IgD-negative memory B cell (primary cell): ENCODE measurements at places on chromosomes 5 and 9. TPM values are rescaled to one million over a fixed set of nuclear protein-coding genes. Genes with fewer than 3 reads are reported as not detected.

OR13F1 gene
- not detected for polyA plus RNA-seq

ATP10B gene
- 1.0 TPM for polyA plus RNA-seq

CARD9 gene
- polyA plus RNA-seq, result 0.26 TPM

PCDHGA10 gene
- polyA plus RNA-seq, result 0.15 TPM

SLC6A3 gene
- polyA plus RNA-seq, result not detected

ABLIM3 gene
- polyA plus RNA-seq, result 0.14 TPM

C9orf50 gene
- polyA plus RNA-seq, result not detected

DRD1 gene
- not detected for polyA plus RNA-seq

STPG3 gene
- polyA plus RNA-seq, result not detected

SPATA31A3 gene
- polyA plus RNA-seq, result not detected

FGD3 gene
- polyA plus RNA-seq, result 86.1 TPM

VCAN gene
- polyA plus RNA-seq, result 1.6 TPM

ROR2 gene
- polyA plus RNA-seq, result not detected

OR1Q1 gene
- not detected for polyA plus RNA-seq

CDC26 gene
- polyA plus RNA-seq, result 135 TPM

MYOT gene
- polyA plus RNA-seq, result 0.94 TPM

QRFP gene
- not detected for polyA plus RNA-seq

SPATA31C1 gene
- polyA plus RNA-seq, result not detected

DND1 gene
- polyA plus RNA-seq, result not detected

SEMA5A gene
- not detected for polyA plus RNA-seq

LTC4S gene
- 0.80 TPM for polyA plus RNA-seq

PCDH1 gene
- 0.10 TPM for polyA plus RNA-seq

RASGEF1C gene
- not detected for polyA plus RNA-seq

STK10 gene
- polyA plus RNA-seq, result 87.9 TPM

CDX1 gene
- polyA plus RNA-seq, result not detected

MOB3B gene
- polyA plus RNA-seq, result 7.1 TPM

CARD19 gene
- 36.2 TPM for polyA plus RNA-seq

RAD17 gene
- polyA plus RNA-seq, result 29.6 TPM

GLDC gene
- polyA plus RNA-seq, result 1.0 TPM

OBP2B gene
- not detected for polyA plus RNA-seq

COL15A1 gene
- 0.08 TPM for polyA plus RNA-seq

PDGFRB gene
- polyA plus RNA-seq, result 0.45 TPM

PSAT1 gene
- 5.2 TPM for polyA plus RNA-seq

IGFBPL1 gene
- polyA plus RNA-seq, result not detected

PCDHA3 gene
- polyA plus RNA-seq, result not detected

PCDHAC2 gene
- not detected for polyA plus RNA-seq

SMIM27 gene
- 103 TPM for polyA plus RNA-seq

IL13 gene
- not detected for polyA plus RNA-seq

ACOT12 gene
- polyA plus RNA-seq, result not detected

HTR1A gene
- not detected for polyA plus RNA-seq

PRR7 gene
- 23.1 TPM for polyA plus RNA-seq

GABRP gene
- not detected for polyA plus RNA-seq

KIF24 gene
- polyA plus RNA-seq, result not detected

BTF3 gene
- polyA plus RNA-seq, result 735 TPM

FAM170A gene
- polyA plus RNA-seq, result not detected

TBCA gene
- 185 TPM for polyA plus RNA-seq
